ENCODE measurements at places on chromosomes 7 and 10. TPM values are rescaled to one million over a fixed set of nuclear protein-coding genes. Genes with fewer than 3 reads are reported as not detected.

- H3K4me3 ChIP-seq: no peak overlapping the region
- no peak for DNase-seq
- H3K36me3 ChIP-seq: no peaks in the 10 kb centered on the region
- no peak overlapping the region for H3K27ac ChIP-seq
- no peaks in the 10 kb centered on the region for H3K27me3 ChIP-seq
- no peaks in the 10 kb centered on the region for H3K4me1 ChIP-seq
These were observed 597.9 kb upstream of the DPP6 start for GRCh38 chr7:153454306-153454705.

- no peak for DNase-seq
- H3K27ac ChIP-seq: peak overlapping the region; percentile 83
- H3K36me3 ChIP-seq: peaks cover 7% of the 10 kb centered on the region
- peak overlapping the region; percentile 86 for H3K4me3 ChIP-seq
These were observed 393 bp upstream of the DNAJC1 start for GRCh38 chr10:22003964-22004281.

Gene CH25H
- not detected for total RNA-seq

GRCh38 chr10:23046027-23046426, 49.4 kb upstream of the MSRB2 start:
- H3K36me3 ChIP-seq: no peaks in the 10 kb centered on the region
- H3K27ac ChIP-seq: no peak overlapping the region
- no peak for DNase-seq
- peaks cover 13% of the 10 kb centered on the region for H3K27me3 ChIP-seq
- H3K4me3 ChIP-seq: no peak overlapping the region

- DNase-seq: no peak
- no peak overlapping the region for H3K4me3 ChIP-seq
- H3K27me3 ChIP-seq: peaks cover 43% of the 10 kb centered on the region
These were observed 258.9 kb downstream of the REEP3 start for GRCh38 chr10:63780101-63780500.

- H3K4me3 ChIP-seq: no peak overlapping the region
- H3K27me3 ChIP-seq: no peaks in the 10 kb centered on the region
- peaks cover 26% of the 10 kb centered on the region for H3K36me3 ChIP-seq
- DNase-seq: no peak
- H3K4me1 ChIP-seq: peaks cover 19% of the 10 kb centered on the region
- H3K27ac ChIP-seq: no peak overlapping the region
These were observed 65.8 kb upstream of the LAMB4 start for GRCh38 chr7:108196004-108196403.

Gene NFKB2
- total RNA-seq: 38.6 TPM

Gene ARL4A
- 11.0 TPM for total RNA-seq

Gene TFR2
- 0.19 TPM for total RNA-seq

DNA sequence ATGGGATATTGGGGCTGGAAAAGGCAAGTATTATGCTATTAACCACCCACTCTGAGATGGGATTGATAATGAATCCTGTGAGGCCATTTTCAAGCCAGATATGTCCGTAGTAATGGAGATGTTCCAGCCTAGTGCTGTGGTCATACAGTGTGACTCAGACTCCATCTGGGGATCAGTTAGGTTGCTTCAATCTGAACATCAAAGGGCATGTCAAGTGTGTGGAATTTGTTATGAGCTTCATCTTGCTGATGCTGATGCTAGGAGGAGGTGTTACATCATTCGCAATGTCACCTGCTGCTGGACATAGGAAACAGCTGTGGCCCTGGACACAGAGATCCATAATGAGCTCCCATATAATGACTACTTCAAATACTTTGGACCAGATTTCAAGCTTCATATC, 144.7 kb downstream of the PLCE1 start:
- no peak overlapping the region for H3K27ac ChIP-seq
- H3K4me1 ChIP-seq: peaks cover 34% of the 10 kb centered on the region
- DNase-seq: no peak
- no peaks in the 10 kb centered on the region for H3K27me3 ChIP-seq

Gene NUDT5
- 57.6 TPM for total RNA-seq

Gene SGPL1
- 60.3 TPM for total RNA-seq

DNA sequence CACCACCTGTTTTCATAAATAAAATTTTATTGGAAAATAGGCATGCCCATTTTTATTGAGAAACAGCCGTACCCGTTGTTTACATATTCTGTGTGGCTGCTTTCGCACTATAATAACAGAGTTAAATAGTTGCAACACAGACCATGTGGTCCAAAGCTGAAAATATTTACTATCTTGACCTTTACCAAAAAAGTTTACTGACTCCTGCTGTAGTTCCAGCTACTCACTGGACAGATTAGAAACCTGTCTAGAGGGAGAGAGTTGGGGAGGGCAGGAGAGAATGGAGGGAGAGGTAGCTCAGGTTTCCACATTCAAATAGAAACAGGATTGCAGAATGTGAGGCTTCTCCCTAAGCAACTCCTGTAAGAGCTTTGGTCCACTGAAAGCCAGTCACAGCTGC, 55.1 kb upstream of the GLCCI1 start:
- no peak overlapping the region for H3K4me3 ChIP-seq
- H3K27me3 ChIP-seq: no peaks in the 10 kb centered on the region
- H3K4me1 ChIP-seq: no peaks in the 10 kb centered on the region
- H3K27ac ChIP-seq: no peak overlapping the region
- H3K36me3 ChIP-seq: no peaks in the 10 kb centered on the region

DNA sequence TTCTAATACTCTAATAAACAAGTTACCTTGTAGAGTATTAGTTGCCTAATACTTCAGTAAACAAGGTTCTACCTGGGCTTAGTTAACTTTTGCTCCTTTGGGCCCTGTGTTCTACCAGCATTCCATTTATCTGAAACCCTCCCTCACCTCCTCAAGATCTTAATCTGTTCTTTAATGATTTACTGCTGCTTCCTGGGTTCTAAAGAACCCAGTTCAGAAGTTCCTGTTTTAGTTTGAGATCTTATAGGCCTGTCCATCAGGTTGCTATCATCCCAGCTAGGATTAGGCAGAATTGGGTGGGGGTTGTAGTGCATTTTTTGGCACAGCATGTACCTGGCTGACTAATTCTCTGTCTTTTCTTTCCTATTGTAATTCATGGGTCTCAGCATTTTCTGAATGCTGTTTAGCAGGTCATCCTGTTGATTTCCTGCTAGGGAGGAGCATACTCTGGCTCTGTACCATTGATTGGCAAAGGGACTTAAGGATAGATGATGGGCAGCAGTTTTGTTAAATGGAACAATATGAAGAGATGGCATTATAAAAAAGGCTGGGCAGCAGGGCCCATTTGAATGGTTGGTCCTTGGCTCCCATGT, 53.7 kb upstream of the TMEM248 start:
- no peak for DNase-seq
- no peak overlapping the region for H3K27ac ChIP-seq
- no peak overlapping the region for H3K4me3 ChIP-seq
- H3K4me1 ChIP-seq: no peaks in the 10 kb centered on the region

Gene IDI2
- total RNA-seq: not detected

Gene PON1
- not detected for total RNA-seq

- no peaks in the 10 kb centered on the region for H3K4me1 ChIP-seq
- H3K27me3 ChIP-seq: no peaks in the 10 kb centered on the region
- no peak overlapping the region for H3K4me3 ChIP-seq
- no peak overlapping the region for H3K27ac ChIP-seq
- no peak for DNase-seq
- H3K36me3 ChIP-seq: no peaks in the 10 kb centered on the region
These were observed 134.0 kb upstream of the SLC26A5 start for GRCh38 chr7:103580031-103580430.

- no peak overlapping the region for H3K27ac ChIP-seq
- no peaks in the 10 kb centered on the region for H3K27me3 ChIP-seq
- peaks cover 14% of the 10 kb centered on the region for H3K36me3 ChIP-seq
- no peak overlapping the region for H3K4me3 ChIP-seq
These were observed 3.6 kb downstream of the PCBD1 start for GRCh38 chr10:70884741-70885140.

Gene TWIST1
- total RNA-seq: 53.4 TPM

DNA sequence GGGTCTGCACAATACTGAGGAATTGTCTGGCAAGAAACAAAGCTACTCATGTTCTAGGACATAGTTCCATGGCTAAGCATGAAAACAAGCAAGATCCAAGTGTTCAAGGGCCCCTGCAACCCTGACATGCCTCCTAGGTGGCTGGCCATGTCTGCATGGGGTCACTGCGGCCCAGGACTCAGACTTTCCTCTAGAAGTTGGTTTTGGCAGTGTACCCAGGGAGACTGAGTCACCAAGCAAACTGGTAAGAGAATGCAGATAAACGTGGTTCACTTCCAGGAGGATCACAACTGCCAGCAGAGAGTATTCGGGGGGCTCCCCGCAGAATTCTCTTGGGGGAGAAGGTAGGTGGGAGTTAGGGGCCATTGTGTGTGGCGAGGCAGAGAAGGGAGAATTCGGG, 7.4 kb upstream of the PFKFB3 start:
- no peaks in the 10 kb centered on the region for H3K27me3 ChIP-seq
- no peak for DNase-seq
- H3K4me1 ChIP-seq: peaks cover 35% of the 10 kb centered on the region
- no peak overlapping the region for H3K27ac ChIP-seq
- H3K4me3 ChIP-seq: no peak overlapping the region

Gene TLX1
- total RNA-seq: not detected

GRCh38 chr10:99888622-99889021, 106.2 kb downstream of the ABCC2 start:
- no peaks in the 10 kb centered on the region for H3K27me3 ChIP-seq
- H3K4me1 ChIP-seq: peaks cover 2% of the 10 kb centered on the region
- DNase-seq: no peak

GRCh38 chr10:101857802-101858476, 14.3 kb upstream of the KCNIP2 start:
- no peak overlapping the region for H3K4me3 ChIP-seq
- DNase-seq: no peak
- no peak overlapping the region for H3K27ac ChIP-seq
- no peaks in the 10 kb centered on the region for H3K4me1 ChIP-seq
- H3K27me3 ChIP-seq: no peaks in the 10 kb centered on the region
- H3K36me3 ChIP-seq: peaks cover 19% of the 10 kb centered on the region

Gene OR6V1
- total RNA-seq: not detected

Gene PNLIPRP3
- not detected for total RNA-seq

- H3K27ac ChIP-seq: no peak overlapping the region
- no peak for DNase-seq
- H3K4me3 ChIP-seq: no peak overlapping the region
These were observed 10.9 kb upstream of the KCNMA1 start for GRCh38 chr10:77648472-77648871.

Gene MPP7
- 37.4 TPM for total RNA-seq

All from osteocyte (in vitro differentiated cells).